Transverse colon (tissue), 4 donors: ENCODE measurements at places on chromosomes 1 and 21.

DNA sequence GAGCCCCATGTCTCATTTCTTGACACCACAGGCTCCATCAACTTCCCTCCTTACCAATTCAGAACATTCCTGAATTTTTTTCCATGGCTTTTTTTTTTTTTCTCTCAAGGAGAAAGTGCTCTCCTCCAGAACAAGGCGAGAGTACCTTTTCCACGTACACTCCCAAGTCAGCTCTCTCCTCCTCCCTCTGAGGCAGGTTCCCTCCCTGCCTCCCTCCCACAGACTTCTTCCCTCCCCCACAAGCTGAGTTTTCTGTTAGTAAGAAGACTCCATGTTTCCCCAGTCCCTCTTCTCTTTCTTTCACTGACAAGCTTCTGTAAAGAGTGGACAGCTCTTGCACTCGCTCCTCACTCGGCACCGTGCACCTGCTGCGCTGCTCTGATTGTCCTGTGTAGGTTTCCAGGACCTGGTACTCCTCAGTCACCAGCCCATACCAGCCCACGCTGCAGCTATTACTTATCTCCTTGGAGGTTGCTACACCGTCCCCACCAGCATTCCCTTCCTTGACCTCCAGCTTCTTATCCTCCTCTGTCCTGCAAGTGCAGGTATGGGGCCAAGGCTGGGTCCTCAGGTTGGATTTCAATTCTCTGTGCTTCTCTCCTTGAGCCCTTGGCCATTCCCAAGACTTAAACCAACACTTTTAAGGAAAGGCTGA lies 3.8 kb downstream of the TRAF5 start:
- no peak for DNase-seq

DNA sequence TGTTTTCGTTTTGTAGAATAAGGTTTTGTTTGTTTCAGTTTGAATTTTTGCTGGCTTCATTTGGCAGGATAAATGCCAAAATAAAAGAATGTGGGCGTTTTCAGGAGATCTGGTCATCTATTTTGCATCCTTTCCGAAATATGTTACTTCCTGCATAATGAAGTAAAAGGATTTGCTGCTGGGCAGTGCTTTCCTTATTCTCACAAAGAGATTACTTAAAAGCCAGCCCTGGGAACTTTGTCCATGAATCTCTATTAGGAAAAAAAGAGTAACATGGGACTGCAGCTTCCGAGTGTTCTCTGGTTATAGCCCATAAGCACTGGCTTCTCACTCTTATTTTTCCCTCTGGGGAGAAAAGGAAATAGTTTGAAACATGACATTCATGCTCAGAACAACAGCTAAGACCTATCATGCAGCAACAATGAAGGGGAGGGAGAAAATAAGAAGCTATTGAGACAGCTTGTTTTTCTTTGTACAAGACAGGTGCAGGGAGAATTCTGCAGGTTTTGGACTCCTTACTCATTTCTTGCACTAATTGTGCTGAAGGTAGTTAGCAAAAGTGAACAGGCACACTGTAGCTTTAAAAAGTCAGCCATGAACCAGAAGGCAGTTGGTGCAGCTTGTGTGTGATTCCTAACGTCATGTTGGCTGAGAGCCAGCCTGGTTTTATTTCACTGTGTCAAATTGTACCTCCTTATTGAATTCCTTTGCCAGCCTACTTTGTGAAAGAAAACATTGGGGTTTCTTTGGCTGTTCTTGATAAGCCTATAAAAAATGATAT lies at the start of gene SAMD13:
Gene SAMD13 (plus strand): TSS at position 705 of the 781 bp plus-strand sequence. CDS start 1,527 bp downstream, outside the sequence.
- DNase-seq, result peak; percentile 90

DNA sequence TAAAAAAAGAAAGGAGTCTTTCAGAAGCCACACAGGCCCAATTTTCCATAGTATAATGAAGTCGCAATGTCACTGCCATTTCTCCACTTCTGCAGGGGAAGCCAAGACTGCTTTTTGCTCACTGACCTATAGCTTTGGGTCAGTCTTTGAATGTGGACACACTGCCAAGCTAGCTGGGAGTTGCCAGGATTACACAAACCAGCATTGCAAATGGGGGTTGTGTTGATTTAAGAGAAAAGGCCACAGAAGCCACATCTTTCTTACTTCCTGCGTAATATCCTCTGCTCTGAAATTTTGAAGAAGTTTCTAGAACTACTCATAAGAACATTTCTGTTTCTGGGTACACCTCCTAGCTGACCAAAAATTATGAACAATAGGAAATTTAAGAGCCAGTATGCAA lies 45.8 kb upstream of the SAMSN1 start:
- no peak for DNase-seq

GRCh38 chr1:119254067-119254720 lies 113.7 kb upstream of the WARS2 start:
- no peak for DNase-seq

DNA sequence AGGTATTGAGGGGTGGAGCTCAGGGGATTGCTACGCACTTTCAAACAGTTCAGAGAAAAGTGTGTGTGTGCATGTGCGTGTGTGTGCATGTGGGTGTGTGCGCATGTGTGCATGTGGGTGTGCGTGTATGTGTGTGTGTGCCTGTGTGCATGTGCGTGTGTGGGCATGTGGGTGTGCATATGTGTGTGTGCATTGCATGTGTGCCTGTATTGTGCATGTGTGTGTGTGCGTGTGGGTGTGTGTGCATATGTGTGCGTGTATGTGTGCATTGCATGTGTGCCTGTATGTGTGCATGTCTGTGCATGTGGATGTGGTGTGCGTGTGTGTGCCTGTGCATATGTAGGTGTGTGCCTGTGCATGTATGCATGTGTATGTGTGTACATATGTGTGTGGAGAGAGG lies 12.6 kb upstream of the KCNAB2 start:
- no peak for DNase-seq
